Stimulated activated CD4-positive, alpha-beta T cell treated with anti-CD3 and anti-CD28 coated beads, Interleukin-15, amount 100 ng/mL, for 48 hours (primary cell): ENCODE measurements at places on chromosomes 7 and 10.

DNA sequence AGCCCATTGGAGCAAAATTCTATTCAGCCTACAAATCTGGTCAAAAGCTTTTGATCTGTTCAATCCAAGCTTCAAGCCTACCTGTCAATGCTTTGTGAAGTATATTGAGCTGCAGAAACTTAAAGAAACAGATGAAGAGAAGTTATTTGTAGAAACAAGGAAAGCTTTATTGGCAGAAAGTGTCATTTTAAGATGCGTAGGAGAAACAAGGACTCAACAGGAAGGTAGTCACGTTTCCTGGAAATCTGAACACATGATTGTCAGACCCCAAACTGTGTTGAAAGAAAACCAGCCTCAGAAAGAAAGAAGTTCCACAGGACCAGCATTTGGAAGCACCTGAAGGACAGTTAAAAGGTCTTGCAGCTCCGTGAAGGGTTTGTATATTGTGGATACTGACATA lies 34.8 kb upstream of the PURB start:
- DNase-seq: no peak

DNA sequence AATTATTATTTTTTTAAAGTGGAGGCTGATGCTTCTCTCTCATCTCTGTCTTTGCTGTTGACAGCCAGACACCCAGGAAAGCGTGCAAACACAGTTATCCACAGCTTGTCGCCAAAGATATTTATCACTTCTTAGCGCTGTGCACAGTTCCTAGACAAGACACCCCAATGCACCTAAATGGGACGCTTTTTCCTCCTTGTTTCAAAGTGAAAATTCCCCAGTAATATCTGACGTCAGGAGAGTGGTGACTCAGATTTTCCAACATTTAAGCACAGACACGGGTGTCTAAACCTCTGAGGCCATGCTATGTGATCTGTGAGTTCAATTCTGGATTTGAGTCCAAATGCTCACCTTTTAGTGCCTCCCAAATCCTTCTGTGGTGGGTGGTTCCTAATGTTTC lies 151.6 kb downstream of the EMX2 start:
- DNase-seq: no peak

DNA sequence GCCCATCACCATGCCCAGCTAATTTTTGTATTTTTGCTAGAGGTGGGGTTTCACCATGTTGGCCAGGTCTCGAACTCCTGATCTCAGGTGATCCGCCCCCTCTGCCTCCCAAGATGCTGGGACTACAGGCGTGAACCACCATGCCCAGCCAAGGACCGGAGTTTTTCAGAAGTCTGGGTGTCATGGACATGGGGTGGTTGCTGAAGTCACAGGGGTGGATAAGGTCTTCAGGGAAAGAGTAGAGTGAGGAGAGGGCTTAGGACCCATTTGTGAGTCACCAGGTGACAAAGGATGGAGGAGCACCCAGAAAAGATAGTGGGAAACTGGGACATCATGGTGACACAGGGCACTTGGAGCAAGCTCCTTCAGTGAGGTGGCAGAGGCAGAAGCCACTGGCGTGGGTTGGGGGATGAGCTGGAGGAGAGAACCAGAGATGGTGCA lies 2.8 kb upstream of the GPRIN2 start:
- DNase-seq: no peak

GRCh38 chr10:73859784-73860491 lies 14.4 kb downstream of the CAMK2G start:
- no peak for DNase-seq
